Large intestine (tissue), 12 donors: ENCODE measurements at places on chromosomes 13 and 19. TPM values are rescaled to one million over a fixed set of nuclear protein-coding genes. Genes with fewer than 3 reads are reported as not detected.
A peak's percentile ranks its signal among the peaks of the same experiment; 100 is the strongest.

- no peaks in the 10 kb centered on the region for H3K27me3 ChIP-seq
- H3K27ac ChIP-seq, result no peak overlapping the region
- peak; percentile 31 for DNase-seq
- H3K36me3 ChIP-seq, result peaks cover 58% of the 10 kb centered on the region
- no peak overlapping the region for H3K4me3 ChIP-seq
Observed at GRCh38 chr19:46674416-46675178, 13.6 kb upstream of the DACT3 start.

The SIGLEC10 gene
- polyA plus RNA-seq, result 10.5 TPM

- DNase-seq, result no peak
- H3K27me3 ChIP-seq, result no peaks in the 10 kb centered on the region
- peaks cover 11% of the 10 kb centered on the region for H3K36me3 ChIP-seq
- H3K4me3 ChIP-seq, result no peak overlapping the region
- H3K4me1 ChIP-seq, result peaks cover 12% of the 10 kb centered on the region
Observed at GRCh38 chr19:37970699-37971098, 63.7 kb downstream of the SIPA1L3 start.

The RUVBL2 gene
- polyA plus RNA-seq, result 65.0 TPM

DNA sequence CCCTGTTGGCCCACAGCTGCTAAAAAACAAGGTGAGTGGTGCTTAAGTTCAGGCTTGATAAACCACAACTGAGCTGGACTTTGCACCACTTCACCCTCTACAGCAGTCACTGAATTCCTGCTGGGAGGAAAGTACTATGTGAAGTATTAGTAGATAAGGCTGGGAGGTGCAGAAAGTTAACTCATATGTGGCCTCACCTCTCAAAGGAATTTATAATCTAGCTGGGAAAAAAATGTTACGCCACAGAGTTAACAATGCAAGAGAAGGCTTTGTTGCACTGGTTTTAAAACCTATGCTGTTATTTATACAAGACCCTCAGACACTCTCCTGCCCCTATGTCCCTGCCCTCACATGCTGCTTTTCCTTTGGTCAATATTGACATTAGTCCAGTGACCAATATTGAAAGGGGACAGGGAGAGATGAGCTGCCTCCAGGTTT is 60.9 kb downstream of the LIG4 start:
- peak overlapping the region; percentile 93 for H3K27ac ChIP-seq
- peak; percentile 96 for DNase-seq
- peaks cover 16% of the 10 kb centered on the region for H3K4me1 ChIP-seq
- H3K4me3 ChIP-seq, result no peak overlapping the region

The NCCRP1 gene
- polyA plus RNA-seq, result 0.33 TPM

GRCh38 chr19:41159881-41160280 is 33.1 kb upstream of the CYP2S1 start:
- H3K4me3 ChIP-seq, result no peak overlapping the region
- no peaks in the 10 kb centered on the region for H3K27me3 ChIP-seq
- peak overlapping the region; percentile 98 for H3K27ac ChIP-seq
- H3K4me1 ChIP-seq, result peaks cover 26% of the 10 kb centered on the region
- no peaks in the 10 kb centered on the region for H3K36me3 ChIP-seq

DNA sequence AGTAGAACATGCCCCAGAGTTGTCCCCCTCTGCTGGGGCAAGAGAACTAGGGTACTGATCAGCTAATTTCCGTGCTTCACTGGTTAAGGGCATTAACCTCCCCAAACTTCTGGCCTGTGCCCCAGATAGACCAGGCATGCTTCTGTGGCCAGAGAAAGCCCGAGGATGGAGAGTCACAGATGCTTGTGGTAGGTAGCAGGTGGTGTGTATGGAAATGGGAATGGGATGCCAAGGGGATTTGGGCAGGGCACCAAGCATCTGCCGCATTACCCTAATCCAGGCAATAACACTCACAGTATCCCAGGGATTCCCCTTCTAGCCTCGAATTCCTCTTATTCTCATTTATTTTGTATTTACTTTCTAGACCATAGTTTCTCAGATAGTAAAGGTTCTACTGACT is 124.8 kb upstream of the KLF12 start:
- no peaks in the 10 kb centered on the region for H3K36me3 ChIP-seq
- no peaks in the 10 kb centered on the region for H3K27me3 ChIP-seq

GRCh38 chr19:2170219-2170618 is 6.5 kb downstream of the DOT1L start:
- no peak overlapping the region for H3K4me3 ChIP-seq
- H3K4me1 ChIP-seq, result peaks cover 83% of the 10 kb centered on the region
- no peak for DNase-seq
- H3K27ac ChIP-seq, result peak overlapping the region; percentile 91
- H3K36me3 ChIP-seq, result peaks cover 10% of the 10 kb centered on the region

DNA sequence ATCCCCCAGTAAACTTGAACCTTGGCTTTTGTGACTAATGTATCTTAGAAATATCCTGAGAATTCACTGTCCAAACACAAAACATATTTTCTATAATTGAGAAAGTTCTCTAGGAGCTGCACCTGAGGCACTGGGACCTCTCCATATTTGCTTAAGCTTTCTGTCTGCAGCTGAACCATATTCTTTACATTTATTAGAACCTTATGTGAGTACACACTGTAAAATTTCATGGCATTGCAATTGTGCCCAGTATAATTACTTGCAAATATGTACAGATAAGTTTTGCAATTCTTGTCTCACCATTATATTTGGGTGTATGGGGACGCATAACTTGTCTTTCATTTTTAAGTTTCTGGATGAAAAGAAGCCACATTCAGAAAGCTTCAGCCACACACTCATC is 280.7 kb upstream of the KLHL1 start:
- no peak overlapping the region for H3K4me3 ChIP-seq
- no peaks in the 10 kb centered on the region for H3K36me3 ChIP-seq
- no peak for DNase-seq

GRCh38 chr13:109998684-109999533 is 212.5 kb upstream of the IRS2 start:
- DNase-seq, result no peak
- H3K4me3 ChIP-seq, result no peak overlapping the region
- no peaks in the 10 kb centered on the region for H3K4me1 ChIP-seq
- H3K27ac ChIP-seq, result no peak overlapping the region
- H3K27me3 ChIP-seq, result peaks cover 20% of the 10 kb centered on the region

GRCh38 chr13:28499609-28500008 is 4.7 kb upstream of the FLT1 start:
- H3K27ac ChIP-seq, result no peak overlapping the region
- no peak for DNase-seq
- no peaks in the 10 kb centered on the region for H3K36me3 ChIP-seq
- peaks cover 42% of the 10 kb centered on the region for H3K27me3 ChIP-seq
- H3K4me1 ChIP-seq, result no peaks in the 10 kb centered on the region

GRCh38 chr19:13765395-13766094 is 1.2 kb downstream of the MRI1 start:
- peaks cover 51% of the 10 kb centered on the region for H3K36me3 ChIP-seq
- H3K27ac ChIP-seq, result no peak overlapping the region
- no peaks in the 10 kb centered on the region for H3K27me3 ChIP-seq
- H3K4me3 ChIP-seq, result peak overlapping the region; percentile 63

GRCh38 chr13:50691176-50691680 is 152.3 kb downstream of the DLEU7 start:
- peak; percentile 43 for DNase-seq
- H3K36me3 ChIP-seq, result no peaks in the 10 kb centered on the region
- no peaks in the 10 kb centered on the region for H3K4me1 ChIP-seq
- H3K27me3 ChIP-seq, result no peaks in the 10 kb centered on the region

DNA sequence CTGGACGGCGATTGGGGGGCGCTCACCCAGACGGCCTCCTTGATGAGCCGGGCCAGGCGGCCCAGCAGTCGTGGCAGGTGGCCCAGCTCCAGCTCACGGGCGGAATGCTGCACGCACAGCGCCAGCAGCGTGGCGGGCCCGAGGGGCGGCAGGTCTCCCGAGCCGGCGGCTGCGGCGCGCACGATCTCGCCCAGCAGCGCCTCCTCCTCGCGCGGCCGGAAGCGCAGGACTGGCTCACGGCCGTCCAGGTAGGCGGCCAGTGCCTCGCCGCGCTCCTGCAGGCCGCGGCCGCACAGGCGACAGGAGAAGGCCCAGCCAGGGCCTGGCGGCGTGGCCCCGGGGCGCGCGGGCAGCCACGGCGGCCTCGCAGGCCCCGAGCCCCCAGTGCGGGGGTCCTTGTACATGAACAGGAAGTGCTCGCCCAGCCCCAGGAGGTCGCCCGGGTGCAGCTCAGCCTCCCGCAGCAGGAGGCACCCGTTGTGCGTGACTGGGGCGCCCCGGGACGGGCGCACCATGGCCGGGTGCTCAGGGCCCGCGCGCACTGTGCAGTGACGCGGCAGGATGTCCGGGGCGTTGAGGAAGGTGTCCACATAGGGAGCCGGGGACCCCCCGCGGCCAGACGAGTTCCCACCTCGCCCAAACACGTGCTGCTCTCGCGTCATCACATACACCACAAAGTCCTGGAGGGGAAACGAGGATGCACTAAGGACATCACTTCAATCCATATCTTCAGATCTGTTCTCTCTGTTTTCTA is 9.6 kb upstream of the MAMSTR start:
- H3K27ac ChIP-seq, result no peak overlapping the region
- H3K36me3 ChIP-seq, result no peaks in the 10 kb centered on the region
- no peak for DNase-seq
- H3K27me3 ChIP-seq, result no peaks in the 10 kb centered on the region
- no peak overlapping the region for H3K4me3 ChIP-seq

The CYP2A7 gene
- 0.04 TPM for polyA plus RNA-seq

The ZNF132 gene
- 8.0 TPM for polyA plus RNA-seq

GRCh38 chr13:110254751-110255553 is 52.0 kb downstream of the COL4A1 start:
- no peaks in the 10 kb centered on the region for H3K27me3 ChIP-seq
- no peaks in the 10 kb centered on the region for H3K36me3 ChIP-seq
- peak overlapping the region; percentile 60 for H3K27ac ChIP-seq
- no peak for DNase-seq
- H3K4me3 ChIP-seq, result no peak overlapping the region

DNA sequence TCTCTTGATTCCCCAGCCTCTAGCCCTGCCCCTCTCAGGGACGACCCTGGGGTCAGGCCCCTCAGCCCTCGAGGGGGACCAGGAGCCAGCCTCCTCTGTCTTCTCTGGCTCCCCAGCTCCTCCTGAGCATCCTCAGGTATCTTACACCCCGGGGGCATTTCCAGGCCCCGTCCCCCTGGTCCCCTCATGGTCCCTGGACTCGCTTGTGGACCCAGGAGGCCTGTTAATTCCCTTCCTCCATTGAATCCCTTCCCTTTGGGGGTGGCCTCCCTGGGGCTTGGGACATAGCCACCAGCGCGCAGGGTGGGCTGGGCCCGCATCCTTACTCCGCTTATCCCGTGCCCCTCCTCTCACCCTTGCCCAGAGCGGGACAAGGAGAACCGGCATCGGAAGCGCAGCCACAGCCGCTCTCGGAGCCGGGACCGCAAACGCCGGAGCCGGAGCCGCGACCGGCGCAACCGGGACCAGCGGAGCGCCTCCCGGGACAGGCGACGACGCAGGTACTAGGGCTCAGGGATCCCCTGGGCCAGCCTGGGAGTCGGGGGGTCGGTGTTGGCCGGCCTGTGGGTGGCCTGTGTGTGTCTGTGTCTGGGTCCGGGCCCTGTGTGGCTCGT is 4.1 kb downstream of the U2AF2 start:
- peaks cover 55% of the 10 kb centered on the region for H3K36me3 ChIP-seq
- DNase-seq, result no peak
- no peaks in the 10 kb centered on the region for H3K27me3 ChIP-seq
- H3K4me3 ChIP-seq, result no peak overlapping the region
- H3K4me1 ChIP-seq, result peaks cover 14% of the 10 kb centered on the region

DNA sequence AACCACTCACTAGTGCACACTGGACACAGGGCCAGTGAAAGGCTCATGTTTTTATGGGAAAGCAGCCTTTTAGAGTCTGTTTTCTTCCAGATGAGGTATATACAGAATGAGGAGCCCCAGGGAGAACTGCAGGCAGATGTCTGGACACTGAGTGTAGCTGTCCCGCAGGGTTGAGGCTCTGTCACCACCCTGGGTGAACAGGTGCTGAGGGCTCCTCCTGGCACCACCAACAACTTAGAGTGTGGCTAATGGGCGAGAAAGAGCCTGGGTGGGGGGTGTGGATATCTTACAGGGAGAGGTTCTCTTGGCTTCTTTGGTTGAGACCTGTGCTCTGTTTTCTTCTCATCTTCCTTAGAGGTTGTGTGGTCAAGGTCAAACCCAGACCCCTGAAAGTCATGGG is 202.1 kb upstream of the GPR12 start:
- no peaks in the 10 kb centered on the region for H3K36me3 ChIP-seq
- H3K27me3 ChIP-seq, result no peaks in the 10 kb centered on the region
- no peak for DNase-seq
- H3K27ac ChIP-seq, result peak overlapping the region; percentile 94
- H3K4me3 ChIP-seq, result no peak overlapping the region

The CERS1 gene
- 3.1 TPM for polyA plus RNA-seq

The PNMA8A gene
- 6.0 TPM for polyA plus RNA-seq

The MARCHF2 gene
- polyA plus RNA-seq, result 12.5 TPM

The PIN1 gene
- polyA plus RNA-seq, result 46.2 TPM

DNA sequence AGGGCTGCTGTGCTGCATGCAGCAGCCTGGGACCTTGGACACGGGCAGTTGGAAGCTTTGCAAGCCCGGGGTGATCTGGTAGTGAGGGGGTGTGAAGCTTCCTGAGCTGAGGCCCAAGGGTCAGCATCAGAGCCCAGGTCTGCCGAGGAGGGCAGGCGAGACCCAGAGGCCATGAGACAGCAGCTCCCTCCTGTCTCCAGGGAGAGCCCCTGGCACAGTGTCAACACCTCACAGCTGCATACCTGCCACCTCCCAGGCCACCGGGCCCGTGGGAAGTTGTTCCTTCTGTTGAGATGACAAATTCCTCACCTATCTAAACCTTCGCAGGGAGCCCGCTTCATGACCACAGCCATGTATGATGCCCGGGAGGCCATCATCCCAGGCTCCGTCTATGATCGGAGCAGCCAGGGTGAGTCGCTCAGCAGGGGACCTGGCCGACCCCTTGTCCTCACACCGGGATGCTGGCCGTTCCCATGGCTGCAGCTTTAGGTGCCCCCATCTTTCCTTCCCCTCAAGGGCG is 32.1 kb downstream of the CERS1 start:
- H3K4me3 ChIP-seq, result no peak overlapping the region
- no peaks in the 10 kb centered on the region for H3K4me1 ChIP-seq
- H3K36me3 ChIP-seq, result peaks cover 93% of the 10 kb centered on the region
- DNase-seq, result no peak
- H3K27ac ChIP-seq, result no peak overlapping the region

The OVOL3 gene
- 0.09 TPM for polyA plus RNA-seq

The CLDN10 gene
- polyA plus RNA-seq, result 0.49 TPM

The ZNF418 gene
- polyA plus RNA-seq, result 16.5 TPM

The PTGIR gene
- polyA plus RNA-seq, result 4.8 TPM

The CILP2 gene
- 0.09 TPM for polyA plus RNA-seq

DNA sequence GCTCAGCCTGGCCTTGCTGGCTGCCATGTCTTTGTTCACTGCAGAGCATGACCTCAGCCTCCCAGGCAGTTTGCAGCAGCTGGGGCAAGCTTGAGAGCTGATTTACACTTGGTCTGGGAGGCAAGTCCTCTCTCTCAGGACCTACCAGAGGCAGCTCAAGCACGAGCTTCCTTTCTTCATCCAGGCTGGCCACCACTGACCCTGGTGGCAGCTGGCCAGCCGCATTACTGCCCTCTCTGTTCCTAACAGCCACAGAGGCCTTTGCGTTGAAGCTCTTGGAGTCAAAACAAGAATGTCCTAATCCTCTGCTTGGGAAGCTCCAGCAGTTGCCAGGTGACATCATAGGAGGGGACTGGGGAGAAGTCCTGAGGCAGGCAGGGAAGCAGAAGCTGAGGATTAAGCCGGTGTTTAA is 85.7 kb downstream of the NUFIP1 start:
- peaks cover 2% of the 10 kb centered on the region for H3K4me1 ChIP-seq
- no peaks in the 10 kb centered on the region for H3K27me3 ChIP-seq
- DNase-seq, result peak; percentile 57
- H3K36me3 ChIP-seq, result no peaks in the 10 kb centered on the region
- no peak overlapping the region for H3K4me3 ChIP-seq
- H3K27ac ChIP-seq, result peak overlapping the region; percentile 50

The B3GNT8 gene
- polyA plus RNA-seq, result 29.7 TPM

The EFNB2 gene
- polyA plus RNA-seq, result 28.8 TPM

- no peak overlapping the region for H3K4me3 ChIP-seq
- no peaks in the 10 kb centered on the region for H3K36me3 ChIP-seq
- no peak overlapping the region for H3K27ac ChIP-seq
- no peaks in the 10 kb centered on the region for H3K4me1 ChIP-seq
Observed at GRCh38 chr13:112651750-112652511, 37.9 kb upstream of the ATP11A start.
